ENCODE measurements at places on chromosomes 16 and 17. TPM values are rescaled to one million over a fixed set of nuclear protein-coding genes. Genes with fewer than 3 reads are reported as not detected.

Gene PITPNM3
- polyA plus RNA-seq, result not detected

Gene C1QTNF1
- polyA plus RNA-seq, result not detected

Gene ITGAD
- polyA plus RNA-seq, result 0.27 TPM

Gene ENO3
- 4.2 TPM for polyA plus RNA-seq

Gene SUPT6H
- polyA plus RNA-seq, result 18.3 TPM

Gene SLC39A11
- polyA plus RNA-seq, result 25.8 TPM

Gene CMTM2
- not detected for polyA plus RNA-seq

Gene KRTAP4-3
- not detected for polyA plus RNA-seq

Gene LITAF
- 1,086 TPM for polyA plus RNA-seq

Gene ODAD4
- polyA plus RNA-seq, result not detected

Gene ASPA
- not detected for polyA plus RNA-seq

Measured in immature natural killer cell (primary cell).